ENCODE measurements at places on chromosomes 3 and 15. TPM values are rescaled to one million over a fixed set of nuclear protein-coding genes. Genes with fewer than 3 reads are reported as not detected.
A peak's percentile ranks its signal among the peaks of the same experiment; 100 is the strongest.

DNA sequence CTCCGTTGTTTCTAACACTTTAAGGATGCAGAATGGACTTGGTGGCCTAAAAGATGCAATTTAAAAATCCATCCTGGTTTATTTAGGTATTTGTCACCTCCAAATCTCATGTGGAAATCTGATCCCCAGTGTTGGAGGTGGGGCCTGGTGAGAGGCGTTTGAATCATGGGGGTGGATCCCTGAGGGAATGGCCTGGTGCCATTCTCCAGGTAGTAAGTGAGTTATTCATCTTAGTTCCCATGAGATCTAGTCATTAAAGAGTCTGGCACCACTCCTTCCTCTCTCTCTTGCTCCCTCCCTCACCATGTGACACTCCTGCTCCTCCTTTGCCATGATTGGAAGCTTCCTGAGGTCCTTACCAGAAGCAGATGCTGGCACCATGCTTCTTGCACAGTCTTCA, 339.1 kb downstream of the NTRK3 start:
- no peaks in the 10 kb centered on the region for H3K36me3 ChIP-seq
- H3K27me3 ChIP-seq = no peaks in the 10 kb centered on the region
- no peak for DNase-seq

DNA sequence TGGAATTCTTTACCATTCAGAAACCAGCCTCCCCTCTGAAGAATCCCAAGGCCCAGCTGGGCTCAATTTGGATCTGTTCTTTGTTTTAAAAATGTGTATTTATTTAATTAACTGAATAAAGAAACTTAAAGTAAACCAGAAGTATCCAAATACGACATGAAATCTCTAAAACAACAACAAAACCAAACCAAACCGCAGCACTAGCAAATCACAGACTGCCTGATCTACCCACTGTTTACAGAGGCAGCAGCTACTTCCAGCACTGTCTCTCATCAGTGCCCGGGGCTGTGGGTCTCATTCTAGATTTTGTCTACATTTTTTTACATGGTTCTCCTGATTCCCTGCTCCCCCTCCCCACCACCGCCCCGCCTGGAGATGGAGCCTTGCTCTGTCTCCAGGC, 2.3 kb downstream of the FLNB start:
- DNase-seq = no peak
- no peaks in the 10 kb centered on the region for H3K36me3 ChIP-seq
- H3K27ac ChIP-seq = no peak overlapping the region
- H3K27me3 ChIP-seq = no peaks in the 10 kb centered on the region
- H3K4me3 ChIP-seq = peak overlapping the region; percentile 91

GRCh38 chr3:190696777-190697501, 165.6 kb downstream of the GMNC start:
- H3K4me3 ChIP-seq = no peak overlapping the region
- no peak overlapping the region for H3K27ac ChIP-seq
- H3K4me1 ChIP-seq = no peaks in the 10 kb centered on the region
- peaks cover 25% of the 10 kb centered on the region for H3K27me3 ChIP-seq
- DNase-seq = peak; percentile 7

DNA sequence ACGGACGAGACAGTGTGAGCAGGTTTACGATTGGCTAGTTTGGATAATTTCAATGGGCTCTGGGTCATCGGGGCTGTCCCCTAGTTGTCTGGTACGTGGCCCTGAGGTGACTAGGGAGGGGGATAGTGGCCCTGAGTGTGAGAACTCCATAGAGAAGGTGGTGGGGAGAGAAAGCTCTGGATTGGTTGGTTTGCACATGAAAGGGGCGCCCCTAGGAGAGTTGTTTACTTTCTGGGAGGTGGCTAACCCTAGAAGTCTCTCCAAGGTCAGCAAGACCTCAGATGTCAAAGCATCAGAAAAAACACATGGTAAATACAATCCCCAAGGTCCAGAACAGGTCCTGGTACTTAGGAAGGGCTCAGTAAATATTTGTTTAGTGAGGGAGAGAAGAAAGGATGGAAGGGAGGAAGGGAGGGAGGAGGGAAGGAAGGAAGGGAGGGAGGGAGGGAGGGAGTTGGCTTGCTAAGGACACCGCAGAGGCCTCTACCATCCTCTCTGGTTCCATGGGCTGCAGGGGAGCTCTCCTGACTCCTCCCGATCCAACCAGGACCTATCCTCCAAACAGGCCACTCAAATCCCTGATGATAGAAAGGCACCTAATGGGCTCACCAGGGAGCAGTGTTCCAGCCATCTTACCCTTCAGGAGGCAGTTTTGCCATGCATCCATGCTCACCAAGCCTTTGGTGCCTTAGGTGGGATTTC, 3.0 kb upstream of the TRH start:
- DNase-seq = no peak
- no peak overlapping the region for H3K27ac ChIP-seq
- no peaks in the 10 kb centered on the region for H3K36me3 ChIP-seq
- no peak overlapping the region for H3K4me3 ChIP-seq
- peaks cover 35% of the 10 kb centered on the region for H3K27me3 ChIP-seq

DNA sequence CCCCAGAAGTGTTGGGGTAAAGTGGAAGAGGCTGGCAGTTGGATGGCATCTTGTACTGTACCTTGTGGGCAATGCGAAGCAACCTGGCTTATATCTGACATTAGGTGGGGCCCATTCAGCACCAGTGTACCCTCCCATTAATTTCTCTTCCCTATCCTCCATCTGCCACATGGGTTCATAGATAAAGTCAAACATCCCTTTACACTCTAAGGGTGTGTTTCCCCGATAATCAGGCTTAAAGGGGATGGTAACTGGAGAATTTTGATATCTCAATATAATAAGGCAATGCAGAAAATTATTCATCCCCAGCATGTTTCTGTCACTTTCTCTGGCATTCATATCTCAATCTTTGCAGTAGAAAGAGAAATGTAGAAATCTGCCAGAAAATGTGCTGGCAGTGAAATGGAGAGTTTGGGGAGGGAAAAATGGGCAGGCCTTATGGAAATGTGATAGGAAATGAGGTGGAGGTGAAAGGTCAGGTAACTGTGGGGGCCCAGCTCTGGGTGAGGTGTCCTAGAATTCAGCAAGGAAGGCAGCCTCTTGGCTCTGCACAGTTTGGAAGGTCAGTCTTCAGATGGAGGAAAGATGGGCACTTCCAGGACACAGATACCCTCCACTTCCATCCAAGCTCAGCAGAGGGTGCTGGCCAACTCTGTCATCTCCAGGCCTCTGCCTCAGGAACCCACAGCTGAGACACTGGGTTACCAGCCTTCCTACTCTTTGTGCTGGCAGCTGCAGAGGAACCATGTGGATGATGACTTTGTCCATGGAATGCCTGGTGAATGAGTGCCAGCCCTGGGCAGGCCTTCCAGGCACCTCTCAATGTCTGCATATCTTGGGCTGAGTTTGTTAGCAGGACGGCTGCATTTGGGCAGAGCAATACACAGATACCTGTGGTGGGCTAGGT, 325.9 kb upstream of the CTDSPL start:
- no peak overlapping the region for H3K27ac ChIP-seq
- no peak for DNase-seq
- H3K27me3 ChIP-seq = no peaks in the 10 kb centered on the region
- no peaks in the 10 kb centered on the region for H3K4me1 ChIP-seq
- H3K36me3 ChIP-seq = no peaks in the 10 kb centered on the region

DNA sequence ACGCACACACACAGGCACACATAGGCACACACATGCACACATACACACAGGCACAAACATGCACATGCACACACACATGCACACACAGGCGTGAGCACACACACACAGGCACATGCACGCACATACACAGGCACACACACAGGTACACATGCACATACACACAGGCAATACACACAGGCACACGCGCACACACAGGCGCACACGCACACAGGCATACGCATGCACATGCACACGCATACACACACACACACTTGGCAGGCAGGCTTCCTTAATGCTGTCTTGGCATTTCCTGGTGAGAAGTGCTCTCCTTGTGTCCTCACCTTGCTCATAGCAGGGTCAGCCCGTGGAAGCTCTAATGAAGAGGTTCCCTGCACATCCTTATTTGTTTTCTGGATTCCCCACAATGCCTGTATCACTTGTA, 8.4 kb upstream of the SLCO2A1 start:
- H3K27ac ChIP-seq = no peak overlapping the region
- H3K27me3 ChIP-seq = peaks cover 3% of the 10 kb centered on the region
- H3K4me1 ChIP-seq = no peaks in the 10 kb centered on the region

DNA sequence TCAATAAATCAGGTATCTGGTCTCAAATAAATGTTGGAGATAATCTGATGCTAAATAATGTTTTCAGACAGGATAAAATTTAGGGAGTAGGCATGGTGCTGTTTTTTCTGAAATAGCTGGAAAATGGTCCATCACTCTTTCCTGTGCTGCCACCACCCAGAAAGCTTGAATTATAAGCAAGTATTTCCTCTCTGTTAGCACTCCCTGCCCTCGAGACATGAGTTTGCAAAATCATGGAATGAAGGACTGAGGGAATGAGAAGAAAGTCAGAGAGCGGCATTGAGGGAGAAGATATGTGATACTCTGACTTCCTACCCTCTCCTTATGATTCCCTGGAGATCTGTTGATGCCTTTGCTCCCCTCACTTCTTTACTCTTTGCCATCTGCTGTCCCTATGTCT, 1095.7 kb downstream of the IGSF11 start:
- no peak overlapping the region for H3K4me3 ChIP-seq
- no peak for DNase-seq
- no peaks in the 10 kb centered on the region for H3K27me3 ChIP-seq
- H3K27ac ChIP-seq = no peak overlapping the region

GRCh38 chr3:102933377-102933776, 498.6 kb downstream of the ZPLD1 start:
- H3K27ac ChIP-seq = no peak overlapping the region
- DNase-seq = no peak
- H3K4me1 ChIP-seq = no peaks in the 10 kb centered on the region
- no peak overlapping the region for H3K4me3 ChIP-seq
- no peaks in the 10 kb centered on the region for H3K36me3 ChIP-seq

DNA sequence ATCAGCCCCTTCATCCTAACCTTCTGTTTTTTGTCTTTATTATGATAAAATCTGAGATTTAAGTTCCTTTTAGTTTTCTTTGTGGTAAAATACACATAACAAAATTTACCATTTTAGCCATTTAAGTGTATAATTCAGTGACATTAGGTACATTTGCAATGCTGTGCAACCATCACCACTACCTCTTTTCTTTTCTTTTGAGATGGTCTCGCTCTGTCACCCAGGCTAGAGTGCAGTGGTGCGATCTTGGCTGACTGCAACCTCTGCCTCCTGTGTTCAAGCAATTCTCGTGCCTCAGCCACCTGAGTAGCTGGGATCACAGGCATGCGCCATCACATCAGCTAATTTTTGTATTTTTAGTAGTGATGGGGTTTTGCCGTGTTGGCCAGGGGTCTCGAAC, 6.2 kb upstream of the RAB11A start:
- H3K4me3 ChIP-seq = no peak overlapping the region
- H3K27ac ChIP-seq = no peak overlapping the region
- DNase-seq = no peak
- peaks cover 9% of the 10 kb centered on the region for H3K4me1 ChIP-seq
- H3K27me3 ChIP-seq = no peaks in the 10 kb centered on the region

DNA sequence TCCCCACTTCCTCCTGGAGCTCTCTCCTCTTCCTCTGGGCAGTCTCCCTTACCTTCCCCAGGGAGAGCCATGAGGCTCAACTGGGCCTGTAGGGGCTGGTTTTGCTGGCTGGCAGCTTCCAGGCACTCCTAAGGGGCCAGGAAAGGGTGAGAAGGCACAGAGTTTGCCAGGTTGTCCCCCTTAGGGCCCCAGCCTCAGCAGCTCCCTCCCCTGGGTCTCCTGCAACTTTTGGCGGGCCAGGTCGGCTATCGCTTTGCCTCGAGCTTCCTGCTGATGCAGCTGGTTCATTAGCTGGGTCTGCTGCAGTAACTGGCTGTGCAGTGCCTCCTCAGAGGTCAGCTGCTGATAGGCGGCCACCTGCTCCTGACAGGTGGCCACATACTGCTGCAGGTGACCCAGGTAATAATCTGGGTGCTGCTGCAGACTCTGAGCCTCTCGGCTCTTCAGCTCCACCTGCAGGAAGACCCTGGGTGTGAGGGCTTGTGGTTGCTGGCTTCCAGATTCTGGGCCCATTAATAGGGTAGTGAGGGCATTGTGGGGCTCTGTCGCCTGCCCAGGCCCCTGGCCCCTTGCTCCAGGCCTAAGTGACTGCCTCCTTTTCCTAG, 29.7 kb upstream of the OR4F6 start:
- no peak overlapping the region for H3K27ac ChIP-seq
- H3K27me3 ChIP-seq = no peaks in the 10 kb centered on the region
- peak; percentile 15 for DNase-seq

DNA sequence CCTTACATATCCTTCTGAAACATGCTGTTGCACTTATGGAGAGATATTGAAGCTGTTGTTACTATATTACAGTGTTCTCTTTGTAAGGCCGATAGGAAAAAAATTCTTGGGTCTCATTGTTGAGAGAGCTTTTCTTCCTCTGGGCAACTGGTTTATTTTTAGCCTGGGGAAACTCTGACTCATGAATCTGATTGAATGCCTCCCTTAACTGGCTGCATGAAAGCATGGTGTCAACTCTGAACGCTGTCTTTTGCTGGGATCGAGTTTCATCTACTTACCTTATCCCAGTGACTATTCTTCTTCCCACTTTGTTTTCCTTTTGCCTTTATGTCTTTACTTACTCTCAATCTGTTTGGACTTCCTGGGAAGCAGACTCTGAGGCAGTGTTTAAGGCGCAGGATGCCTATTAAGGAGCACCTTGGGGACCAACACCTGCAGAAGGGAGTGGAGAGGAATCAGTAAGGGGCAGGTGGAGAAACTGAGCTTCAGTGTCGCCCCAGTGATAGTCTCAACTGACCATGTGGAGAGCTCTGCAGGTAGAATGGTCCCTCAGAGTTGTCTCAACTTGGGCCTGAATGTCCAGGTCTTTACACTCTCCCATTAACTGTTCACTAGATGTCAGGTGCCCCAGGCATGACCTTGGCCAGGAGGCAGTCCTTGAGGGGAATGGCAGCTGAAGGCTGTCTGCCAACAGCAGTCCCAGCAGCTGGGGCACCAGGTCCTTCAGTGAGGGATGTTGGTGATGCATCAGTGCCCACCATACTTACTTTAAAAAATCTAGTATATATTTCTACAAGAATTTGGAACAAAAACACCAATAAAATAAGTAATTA, 88.9 kb upstream of the CCNL1 start:
- no peak for DNase-seq
- no peak overlapping the region for H3K27ac ChIP-seq
- no peaks in the 10 kb centered on the region for H3K27me3 ChIP-seq

DNA sequence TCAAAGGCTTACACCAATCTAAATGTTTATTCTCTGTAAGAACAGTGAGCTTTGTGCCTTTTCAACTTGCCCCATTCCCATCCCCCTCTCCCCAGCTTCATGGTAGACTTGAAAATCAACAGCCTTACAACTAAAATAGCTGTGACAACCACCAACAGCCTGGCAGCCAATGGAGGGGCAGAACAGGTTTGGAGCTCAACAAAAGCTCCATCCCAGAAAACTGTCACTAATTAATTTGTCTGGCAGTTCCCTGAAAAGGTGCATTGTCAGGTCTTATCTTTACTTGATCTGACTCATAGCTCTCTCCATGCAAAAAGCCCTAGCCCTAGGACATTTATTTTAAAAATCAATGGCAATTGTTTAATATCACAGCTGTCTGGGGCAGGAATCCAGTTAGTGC, 22.6 kb downstream of the MTHFS start:
- H3K4me1 ChIP-seq = peaks cover 19% of the 10 kb centered on the region
- H3K27me3 ChIP-seq = no peaks in the 10 kb centered on the region
- no peak overlapping the region for H3K27ac ChIP-seq
- DNase-seq = no peak

Gene NAALADL2
- total RNA-seq = 0.60 TPM

Gene COL7A1
- total RNA-seq = 1.6 TPM

Gene CCDC13
- total RNA-seq = not detected

Gene SLC9A9
- 2.2 TPM for total RNA-seq

Gene TGM4
- not detected for total RNA-seq

Gene GOLGA6B
- not detected for total RNA-seq
